Stimulated activated CD8-positive, alpha-beta memory T cell treated with anti-CD3 and anti-CD28 coated beads, Interleukin-7, amount 100 ng/mL, for 1 hour (primary cell): ENCODE measurements at places on chromosomes 11 and 22.

GRCh38 chr22:37746366-37747079 is 49.7 kb downstream of the TRIOBP start:
- no peak for DNase-seq

DNA sequence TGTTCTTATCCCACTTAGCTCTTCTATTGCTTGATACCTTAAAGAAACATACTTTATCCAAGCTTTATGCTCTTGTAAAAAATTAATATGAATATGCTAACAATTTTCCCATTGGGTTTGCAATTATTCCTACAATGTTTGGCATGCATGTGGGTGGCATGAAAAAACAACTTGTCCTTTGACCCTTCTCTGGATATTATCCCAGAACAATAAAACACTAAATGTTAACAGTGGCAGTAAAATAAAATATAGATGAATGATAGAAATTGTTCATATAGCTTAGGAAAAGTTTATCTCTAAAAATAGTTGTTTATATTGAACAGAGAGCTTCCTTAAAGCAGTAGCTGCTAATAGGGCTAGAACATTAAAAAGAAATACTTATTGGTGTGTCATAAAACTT is 860.5 kb upstream of the LRRC4C start:
- no peak for DNase-seq

- no peak for DNase-seq
These were observed 153.2 kb upstream of the E2F8 start for GRCh38 chr11:19393941-19394340.

- DNase-seq: no peak
These were observed 328.3 kb downstream of the LARGE1 start for GRCh38 chr22:33591946-33592345.

DNA sequence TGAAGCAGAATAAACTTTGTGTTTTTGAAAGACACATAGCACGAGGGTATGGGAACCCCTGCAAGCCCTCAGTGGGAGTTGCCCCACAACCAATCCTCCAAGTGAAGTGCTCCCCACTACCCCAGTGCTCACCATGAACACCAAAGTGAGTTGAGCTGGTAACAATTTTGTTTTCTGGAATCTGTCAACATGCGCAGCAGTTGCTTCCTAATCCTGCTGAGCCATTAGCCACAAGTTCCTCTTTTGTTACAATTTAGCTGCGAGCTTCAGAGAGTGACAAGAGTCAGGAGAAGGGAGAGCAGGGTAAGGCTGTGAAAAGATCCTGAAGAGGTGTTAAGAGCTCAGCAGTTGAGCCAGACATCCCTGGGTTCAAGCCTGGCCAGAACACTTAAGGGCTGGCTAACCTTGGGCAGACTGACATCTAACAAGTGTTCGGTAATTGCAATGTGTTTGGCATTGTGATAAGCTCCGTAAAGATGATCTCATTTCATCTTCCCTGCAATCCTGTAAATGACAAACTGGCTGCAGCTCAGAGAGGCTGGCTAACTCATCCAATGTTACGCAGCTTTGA is 24.1 kb upstream of the ASPHD2 start:
- DNase-seq: no peak

DNA sequence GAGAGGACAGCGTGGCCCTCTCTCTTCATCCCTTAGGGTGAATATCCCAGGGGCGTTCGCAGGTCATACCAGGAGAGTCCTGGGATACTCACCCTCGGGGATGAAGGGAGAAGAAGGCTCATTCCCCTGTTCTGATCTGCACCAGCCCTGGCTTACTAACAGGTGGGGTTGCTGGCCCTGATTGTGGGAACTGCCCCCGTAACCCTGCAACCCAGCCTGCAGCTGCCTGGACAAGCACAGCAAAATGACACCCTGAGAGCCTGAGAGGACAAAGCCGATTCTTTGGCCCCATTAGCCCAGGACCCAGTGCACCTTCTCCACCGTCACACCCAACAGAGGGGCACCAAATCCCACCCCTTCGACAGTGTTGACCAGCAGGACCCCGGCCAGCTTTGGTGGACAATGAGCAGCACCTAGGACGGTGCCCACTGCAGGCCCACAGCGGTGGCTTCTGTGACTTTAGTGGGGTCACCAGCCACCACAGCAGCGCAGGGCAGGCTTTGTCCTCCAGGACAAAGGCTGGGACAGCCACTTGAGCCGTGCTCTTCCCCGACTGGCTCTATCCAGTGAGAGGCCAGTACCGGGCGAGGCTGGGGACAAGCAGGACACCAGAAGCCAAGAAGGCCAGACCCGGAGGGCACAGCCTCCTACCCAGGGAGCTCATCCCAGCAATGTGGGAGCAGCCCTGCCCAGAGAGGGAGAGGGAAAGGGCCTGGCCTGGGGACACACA is 98.5 kb upstream of the RTL6 start:
- DNase-seq: no peak

DNA sequence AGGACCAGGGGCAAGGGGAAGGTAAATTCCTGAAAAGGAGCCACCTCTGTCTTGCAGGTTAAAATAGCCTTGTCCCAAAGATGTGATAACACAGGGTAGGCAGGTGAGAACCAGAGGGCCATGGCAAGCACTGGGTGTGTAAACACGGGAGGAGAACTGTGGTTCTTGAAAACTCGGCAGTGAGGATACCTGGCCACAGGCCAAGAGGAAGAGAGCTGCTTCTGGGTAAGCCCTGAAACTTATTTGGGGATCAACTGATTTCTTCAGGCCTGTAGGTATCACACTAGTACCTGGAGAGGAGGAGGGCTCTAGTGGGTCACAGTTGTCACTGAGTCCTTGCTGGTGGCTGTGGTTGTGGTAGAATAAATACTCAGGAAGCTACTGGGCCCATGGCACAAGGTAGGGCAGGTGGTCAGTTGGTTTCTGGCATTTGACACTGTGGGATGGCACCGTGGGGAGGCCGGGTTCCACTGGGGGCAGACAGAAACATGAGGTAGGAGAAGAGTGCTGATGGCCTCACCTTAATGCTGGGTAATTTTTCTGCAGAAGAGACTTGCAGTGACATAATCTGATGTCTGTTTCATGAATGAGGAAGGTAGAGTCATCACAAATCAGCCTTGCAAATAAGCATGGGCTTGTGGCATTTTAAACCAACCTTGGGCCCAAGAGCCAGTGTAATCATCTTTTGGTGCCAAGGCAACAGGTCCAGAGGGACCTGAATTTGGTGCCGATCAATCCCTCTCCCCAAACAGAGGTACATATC is 22.0 kb downstream of the AMPD3 start:
- no peak for DNase-seq
